ENCODE measurements at places on chromosomes 13 and 19. TPM values are rescaled to one million over a fixed set of nuclear protein-coding genes. Genes with fewer than 3 reads are reported as not detected.
A peak's percentile ranks its signal among the peaks of the same experiment; 100 is the strongest.

GRCh38 chr19:12763100-12763499, 11.5 kb downstream of the BEST2 start:
- no peak for DNase-seq

DNA sequence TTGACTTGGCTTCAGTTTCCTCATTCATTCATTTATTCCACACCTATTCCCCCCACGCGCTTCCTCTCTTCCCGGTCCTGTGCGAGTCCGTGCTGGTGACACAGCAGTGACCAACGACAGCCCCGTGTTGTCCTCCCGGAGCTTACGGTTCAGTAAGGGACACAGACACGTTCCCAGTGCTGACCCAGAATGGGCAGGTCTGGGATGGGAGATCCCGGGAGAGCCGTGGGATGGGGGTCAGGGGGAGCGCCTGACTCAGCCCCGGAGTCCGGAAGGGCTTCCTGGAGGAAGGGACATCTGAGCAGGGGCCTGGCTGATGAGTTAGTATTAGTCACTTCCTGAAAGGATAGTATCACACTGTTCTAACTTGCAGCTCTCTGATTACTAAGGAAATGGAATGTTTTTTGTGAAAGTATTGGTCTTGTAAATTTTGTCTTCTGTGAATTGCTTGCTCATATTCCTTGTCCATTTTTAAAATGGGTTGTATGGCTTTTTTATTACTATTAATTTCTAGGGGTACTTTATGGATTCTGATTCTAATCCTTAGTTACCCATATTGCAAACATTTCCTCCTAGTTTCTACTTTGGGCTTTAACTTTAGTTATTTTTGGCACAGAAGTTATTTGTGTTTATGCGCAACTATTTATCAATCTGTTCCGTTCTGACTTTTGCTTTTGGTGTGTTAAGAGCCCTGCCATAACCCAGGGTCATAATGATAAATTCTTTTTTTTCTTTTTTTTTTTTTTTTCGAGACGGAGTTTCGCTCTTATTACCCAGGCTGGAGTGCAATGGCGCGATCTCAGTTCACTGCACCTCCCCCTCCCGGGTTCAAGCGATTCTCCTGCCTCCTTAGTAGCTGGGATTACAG, 708 bp upstream of the ERCC1 start:
- peak; percentile 82 for DNase-seq

DNA sequence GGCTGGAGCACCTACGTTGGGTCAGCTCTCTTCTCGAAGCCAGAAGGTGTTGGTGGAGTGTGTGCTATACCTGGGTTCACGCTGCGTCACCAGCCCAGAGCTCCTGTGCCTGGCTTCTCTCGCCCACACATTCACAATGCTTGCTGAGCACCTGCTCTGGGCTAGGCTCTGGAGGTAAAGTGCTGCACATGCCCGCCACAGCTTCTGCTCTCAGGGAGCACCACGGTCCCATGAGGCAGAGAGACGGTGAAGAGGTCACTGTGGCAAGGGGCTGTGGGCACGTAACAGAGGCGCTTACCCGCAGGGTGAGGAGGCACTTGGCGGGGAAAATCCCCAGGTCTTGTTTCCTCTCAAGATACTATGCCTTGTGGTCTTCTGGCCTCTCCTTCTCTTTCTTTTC, 174.2 kb downstream of the TEX29 start:
- peak; percentile 15 for DNase-seq

DNA sequence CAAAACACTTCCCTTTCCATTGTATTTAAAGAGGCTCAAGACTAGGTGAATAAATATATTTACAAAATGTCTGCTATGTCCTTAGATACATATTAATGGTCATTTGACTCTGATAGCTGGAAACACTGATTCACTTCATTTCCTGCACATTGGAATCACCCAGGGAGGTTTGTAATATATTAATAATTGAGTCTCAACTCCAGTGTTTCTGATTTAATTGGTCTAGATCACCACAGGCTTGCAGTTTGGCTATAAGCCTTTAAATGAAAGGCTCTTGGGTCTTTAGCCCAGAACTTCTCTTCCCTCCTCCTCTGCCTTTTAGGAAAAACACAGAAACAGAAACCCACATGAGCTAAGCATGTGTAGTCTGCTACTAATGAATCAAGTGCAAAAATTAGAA, 378.0 kb downstream of the TBC1D4 start:
- no peak for DNase-seq

- peak; percentile 73 for DNase-seq
Observed at GRCh38 chr19:47573071-47574026, at the start of gene ZNF541. TSS of gene ZNF541 (minus strand) at chr19:47573148. CDS start at chr19:47555856, 17,292 bp downstream.

GRCh38 chr13:106182404-106182803, 353.1 kb downstream of the EFNB2 start:
- DNase-seq: no peak

GRCh38 chr13:23656637-23657371, 86.6 kb downstream of the TNFRSF19 start:
- no peak for DNase-seq

DNA sequence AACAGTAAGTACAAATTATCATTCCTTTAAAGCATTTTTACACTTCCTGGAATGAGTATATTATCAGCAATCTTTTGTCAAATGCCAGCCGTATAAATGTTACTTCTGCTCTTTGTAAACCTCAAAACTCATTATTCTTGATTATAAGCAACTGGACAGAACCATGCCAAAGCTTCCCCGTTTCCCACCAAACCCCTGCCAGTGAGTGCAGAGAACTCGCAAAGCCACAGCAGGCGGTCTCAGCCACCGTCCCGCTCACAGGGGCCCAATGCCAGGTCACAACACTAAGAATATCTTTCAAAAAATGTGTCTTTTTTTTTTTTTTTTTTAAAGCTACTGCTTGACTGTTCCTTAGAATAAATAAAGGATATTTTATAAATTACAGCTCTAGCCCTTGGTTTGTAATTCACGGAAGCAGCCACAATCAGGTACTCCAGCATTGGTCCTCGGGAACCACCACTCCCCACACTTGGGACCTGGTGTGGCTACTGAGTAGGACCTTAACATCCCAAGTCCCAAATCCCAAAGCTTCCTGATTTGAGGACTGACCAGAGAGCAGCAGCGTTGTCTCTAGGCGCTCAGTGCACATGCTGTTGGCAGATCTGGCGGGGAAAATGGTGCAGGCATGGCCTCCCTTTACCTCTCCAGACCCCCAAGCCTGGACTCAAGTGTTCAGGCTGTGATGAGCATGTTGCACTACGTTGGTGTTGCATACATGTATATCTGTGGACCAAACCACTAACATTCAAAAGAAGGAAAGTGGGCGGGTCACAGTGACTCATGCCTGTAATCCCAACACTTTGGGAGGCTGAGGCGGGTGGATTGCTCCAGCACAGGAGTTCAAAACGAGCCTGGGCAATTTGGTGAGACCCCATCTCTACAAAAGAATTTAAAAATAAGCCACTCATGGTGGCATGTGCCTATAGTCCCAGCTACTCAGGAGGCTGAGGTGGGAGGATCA, 19.0 kb downstream of the KCTD15 start:
- DNase-seq: peak; percentile 46

GRCh38 chr19:13861392-13861713, 15.6 kb upstream of the NANOS3 start:
- no peak for DNase-seq

GRCh38 chr19:35692010-35692409, 12.3 kb upstream of the ZBTB32 start:
- DNase-seq: no peak

DNA sequence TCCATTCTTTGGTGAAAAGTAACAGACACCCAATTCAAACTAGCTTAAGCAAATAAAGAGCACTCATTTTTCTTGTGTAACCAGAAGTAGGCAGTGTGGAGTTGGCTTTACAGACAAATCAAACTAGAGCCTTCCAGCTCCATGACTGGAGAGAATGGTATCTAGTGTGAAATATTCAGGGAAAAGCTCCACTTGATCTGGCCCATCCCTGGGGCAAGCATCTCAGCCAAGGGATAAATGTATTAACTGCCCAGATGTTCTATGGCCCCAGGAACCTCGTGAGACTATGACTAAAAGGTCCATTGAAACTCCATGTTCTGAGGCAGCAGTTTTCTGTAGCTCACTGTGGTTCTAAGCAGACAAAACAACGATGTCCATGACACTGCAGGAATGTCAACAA, 49.9 kb downstream of the TBC1D4 start:
- DNase-seq: no peak

DNA sequence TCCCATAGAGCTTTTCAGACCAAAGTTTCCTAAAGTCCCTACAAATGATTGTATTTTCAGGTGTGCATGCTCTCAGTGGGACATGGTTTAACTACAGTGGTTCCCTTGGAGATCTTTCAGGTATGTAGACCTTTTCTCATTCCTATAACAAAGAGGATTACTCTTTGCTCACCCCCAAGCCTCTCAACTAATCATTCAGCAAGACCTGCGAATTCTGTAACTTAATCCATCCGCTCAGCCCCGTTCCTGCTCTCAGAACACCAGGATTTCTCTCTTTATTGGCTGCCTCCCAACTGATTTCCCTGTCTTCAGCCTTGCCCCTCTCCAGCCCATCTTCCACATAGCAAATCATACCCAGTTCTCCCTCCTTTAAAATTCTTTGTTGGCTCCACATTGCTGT, 253.6 kb downstream of the MTUS2 start:
- no peak for DNase-seq

GRCh38 chr13:78085434-78086225, 167.0 kb upstream of the EDNRB start:
- DNase-seq: no peak

DNA sequence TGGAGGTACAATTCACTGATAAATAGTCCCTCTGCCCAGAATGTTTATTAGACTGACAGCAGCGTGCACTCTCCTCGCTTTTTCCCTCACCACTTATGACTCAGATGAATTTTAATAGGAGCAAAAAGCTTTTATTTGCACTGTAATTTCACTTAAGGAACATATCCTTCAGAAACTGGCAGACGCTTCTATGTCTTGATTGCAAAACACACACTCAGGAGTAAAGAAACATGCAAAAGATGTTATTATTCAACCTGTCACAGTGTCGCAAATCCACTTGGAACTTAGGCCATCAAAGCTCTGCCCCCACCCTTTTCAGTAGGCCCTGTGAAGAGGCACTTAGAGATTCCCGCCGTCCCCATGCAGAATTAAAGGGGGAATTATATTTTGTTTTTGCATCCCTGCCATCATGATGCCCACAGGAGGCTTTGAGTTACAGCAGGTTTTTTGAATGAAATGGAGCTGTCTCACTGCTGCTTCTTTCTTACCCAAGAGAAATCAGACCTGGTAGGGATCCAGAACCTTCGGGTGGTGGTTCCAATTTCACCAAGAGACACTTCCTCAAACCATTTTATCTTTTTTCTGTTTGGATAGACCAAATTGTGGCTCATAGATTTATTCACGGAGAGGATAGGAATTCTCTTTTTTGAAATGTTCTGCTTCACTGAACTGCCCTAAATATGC, 74.5 kb downstream of the GGACT start:
- no peak for DNase-seq

DNA sequence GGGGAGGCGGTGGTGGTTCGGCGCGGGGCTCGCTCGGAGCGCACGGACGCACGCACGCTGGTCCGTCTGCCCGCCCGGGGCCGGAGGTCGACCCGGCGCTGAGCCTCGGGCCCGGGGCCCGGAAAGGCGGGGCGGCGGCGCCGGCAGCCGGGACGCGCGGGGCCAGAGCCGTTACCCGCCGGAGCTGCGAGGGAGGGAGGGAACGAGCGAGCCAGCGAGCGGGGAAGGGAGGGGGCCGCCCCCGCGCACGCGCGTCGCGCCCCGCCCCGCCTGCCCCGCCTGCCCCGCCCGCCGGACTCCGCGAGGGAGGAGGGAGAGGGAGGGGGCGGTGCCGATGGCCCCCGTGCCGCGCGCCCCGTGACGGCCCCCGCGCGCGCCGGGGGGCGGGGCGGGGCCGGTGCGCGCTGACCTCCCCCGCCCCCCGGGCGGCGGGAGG, 15.0 kb downstream of the CIC start:
- DNase-seq: peak; percentile 94

DNA sequence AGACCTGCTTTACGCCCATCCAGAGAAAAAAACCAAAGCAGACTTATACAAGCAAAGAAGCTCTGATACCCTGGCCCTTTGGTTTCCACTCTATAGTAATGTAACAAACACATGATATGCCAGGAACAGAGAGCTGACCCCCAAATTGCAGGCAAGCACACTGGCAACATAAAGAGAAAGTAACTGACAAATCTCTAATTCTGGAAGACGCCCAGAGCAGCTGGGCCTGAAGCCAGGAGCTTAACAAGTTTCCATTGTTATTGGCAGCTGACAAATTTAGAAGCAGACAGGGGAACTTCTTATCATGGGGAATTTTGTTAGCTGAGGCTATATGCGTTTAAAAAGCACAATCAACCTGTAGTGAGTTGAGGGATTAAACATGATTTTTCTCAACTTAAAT, 158.0 kb downstream of the DLEU7 start:
- peak; percentile 74 for DNase-seq

GRCh38 chr19:1399079-1399478, 2.3 kb downstream of the GAMT start:
- no peak for DNase-seq

- DNase-seq: no peak
Observed at GRCh38 chr13:107475753-107476453, 739.4 kb downstream of the LIG4 start.

- no peak for DNase-seq
Observed at GRCh38 chr19:36128392-36128736, 11.5 kb upstream of the CAPNS1 start.

- DNase-seq: no peak
Observed at GRCh38 chr13:73074014-73074413, 15.2 kb downstream of the KLF5 start.

- peak; percentile 68 for DNase-seq
Observed at GRCh38 chr19:34254698-34255432, 511 bp downstream of the GARRE1 start.

DNA sequence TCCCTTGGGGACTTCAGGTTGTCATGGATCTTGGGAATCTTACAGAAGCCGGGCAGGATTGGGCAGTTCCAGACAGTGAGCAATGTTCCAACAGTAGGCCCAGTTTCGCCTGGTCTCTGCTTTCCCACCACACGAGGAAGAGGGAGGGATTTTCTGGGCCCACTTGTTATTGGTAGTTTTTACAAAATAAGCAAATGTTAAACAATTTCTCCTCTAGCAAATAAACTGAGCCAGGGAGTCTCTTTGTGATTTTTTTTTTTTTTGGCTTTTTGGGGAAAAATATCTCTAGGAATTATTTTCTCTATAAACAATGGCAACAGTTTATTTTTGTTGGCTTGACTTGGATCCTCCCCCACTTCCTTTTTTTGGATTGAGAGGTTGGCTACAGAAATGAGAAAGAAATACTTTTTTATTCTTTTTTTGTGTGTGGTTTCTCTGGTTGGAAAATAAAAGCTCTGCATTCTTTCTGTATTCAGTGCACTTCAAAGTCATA, 89.3 kb downstream of the TM9SF2 start:
- no peak for DNase-seq

GRCh38 chr19:19579533-19580361, 38.7 kb downstream of the PBX4 start:
- DNase-seq: no peak

GRCh38 chr19:19274716-19275565, 1.8 kb upstream of the TM6SF2 start:
- DNase-seq: no peak

The CEP89 gene
- 17.5 TPM for total RNA-seq

The GRIN2D gene
- total RNA-seq: 0.16 TPM

The ZNF66 gene
- total RNA-seq: 3.9 TPM

The PNMA8A gene
- total RNA-seq: 5.3 TPM

The ZNF30 gene
- total RNA-seq: 2.0 TPM

The NANOS3 gene
- not detected for total RNA-seq

The CGB5 gene
- total RNA-seq: not detected

The RAB3D gene
- 24.0 TPM for total RNA-seq

The ANKLE1 gene
- total RNA-seq: 0.49 TPM

The RFPL4AL1 gene
- total RNA-seq: not detected

The ZNF254 gene
- 21.1 TPM for total RNA-seq

The MRPL54 gene
- total RNA-seq: 105 TPM

The SCN1B gene
- total RNA-seq: 7.4 TPM

The ZNF560 gene
- total RNA-seq: not detected

Measured in sigmoid colon (tissue), 7 donors.